ENCODE measurements at places on chromosomes 1 and 21.

DNA sequence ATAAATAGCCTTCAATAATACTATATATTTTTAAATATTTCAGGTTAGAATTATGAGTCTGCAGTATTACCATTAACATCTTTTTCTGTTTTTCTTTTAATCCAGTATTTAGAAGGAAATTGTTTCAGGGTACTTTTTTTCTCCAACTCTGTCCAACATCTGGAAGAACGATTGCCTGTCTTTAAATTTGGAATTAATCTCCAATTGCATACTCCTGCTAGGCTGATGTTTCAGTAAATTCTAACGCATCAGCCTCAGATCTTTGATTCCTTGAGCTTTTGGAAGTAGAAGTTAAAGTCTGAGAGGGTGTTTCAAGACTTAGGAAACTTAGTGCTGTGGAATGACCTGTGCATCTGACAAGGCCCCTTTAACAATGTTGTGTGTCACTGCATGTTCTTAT is 20.3 kb downstream of the NFIA start:
- DNase-seq, result no peak

DNA sequence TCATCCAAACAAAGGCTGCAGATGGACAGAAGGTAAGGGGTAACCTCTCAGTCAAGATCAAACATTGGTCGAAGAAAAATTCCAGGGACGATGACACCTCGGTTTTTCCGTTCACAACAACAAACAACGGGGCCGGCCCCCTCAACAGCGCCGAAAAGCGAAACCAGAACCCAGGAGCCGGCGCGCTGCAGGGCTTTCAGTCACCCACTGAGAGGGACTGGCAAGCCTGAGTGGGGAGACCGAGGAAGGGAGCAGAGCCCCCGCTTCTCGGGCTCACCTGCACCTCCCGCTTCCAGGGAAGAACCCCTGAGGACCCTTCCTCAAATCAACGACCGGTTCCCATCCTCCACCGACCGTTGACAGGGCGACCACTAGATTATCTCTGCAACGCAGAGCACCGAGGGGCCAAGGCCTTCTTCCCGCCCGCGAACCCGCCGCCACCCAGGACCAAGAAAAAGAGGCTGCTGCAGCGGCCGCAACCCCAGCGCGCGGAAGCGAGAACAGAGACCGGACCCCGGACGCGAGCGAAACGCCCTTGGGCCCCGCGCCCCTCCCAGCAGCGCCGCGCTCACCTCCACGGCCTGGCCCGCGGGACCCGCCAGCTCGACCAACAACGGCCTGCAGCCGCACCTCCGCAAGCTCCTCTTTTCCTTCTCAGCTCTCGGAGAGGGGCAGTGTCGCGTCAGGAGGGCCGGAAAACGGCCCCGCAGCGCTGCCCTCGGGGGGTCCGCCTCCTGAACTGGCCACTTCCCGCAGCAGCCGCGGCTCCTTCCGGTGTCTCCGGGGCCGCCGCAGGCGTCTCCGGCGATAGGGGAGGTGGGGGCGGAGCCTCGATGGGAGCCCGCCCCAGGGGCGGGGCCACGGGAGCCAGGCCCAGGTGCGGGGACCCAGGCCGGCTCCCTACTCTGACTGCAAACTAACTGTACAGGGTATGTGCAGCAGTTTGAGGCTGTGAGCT is at the start of gene USP33:
Gene USP33, minus strand, starts transcription at position 782 of the 958 bp plus-strand sequence. CDS start 18,155 bp downstream, outside the sequence.
- DNase-seq, result no peak

DNA sequence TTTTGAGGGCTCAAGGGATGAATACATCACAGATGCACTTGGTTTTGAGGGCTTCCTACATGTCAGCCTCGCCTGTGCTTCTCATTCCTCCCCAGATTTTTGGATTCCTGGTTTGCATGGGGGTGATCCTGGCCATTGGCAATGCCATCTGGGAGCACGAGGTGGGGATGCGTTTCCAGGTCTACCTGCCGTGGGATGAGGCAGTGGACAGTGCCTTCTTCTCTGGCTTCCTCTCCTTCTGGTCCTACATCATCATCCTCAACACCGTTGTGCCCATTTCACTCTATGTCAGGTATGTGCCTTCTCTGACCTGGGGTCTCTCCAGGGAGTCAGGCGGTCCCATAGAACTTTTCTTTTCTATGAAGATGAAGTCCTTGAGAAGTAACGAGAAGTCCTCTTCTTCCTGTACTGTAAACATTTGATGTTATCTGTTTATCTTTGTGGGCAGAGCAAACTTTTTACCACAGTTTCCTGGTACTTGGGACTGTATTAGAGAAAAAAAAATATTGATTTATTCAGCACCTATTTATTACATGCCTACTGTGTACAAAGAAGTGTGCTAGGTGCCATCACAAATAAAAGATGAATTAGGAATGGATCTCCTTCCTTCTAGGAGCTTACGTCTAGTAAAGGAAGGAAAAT is 12.0 kb downstream of the ATP8B2 start:
- no peak for DNase-seq

- no peak for DNase-seq
Measured at GRCh38 chr1:235052067-235053008, 76.3 kb downstream of the TOMM20 start.

- DNase-seq, result no peak
Measured at GRCh38 chr1:196180847-196181593, 427.2 kb downstream of the KCNT2 start.

DNA sequence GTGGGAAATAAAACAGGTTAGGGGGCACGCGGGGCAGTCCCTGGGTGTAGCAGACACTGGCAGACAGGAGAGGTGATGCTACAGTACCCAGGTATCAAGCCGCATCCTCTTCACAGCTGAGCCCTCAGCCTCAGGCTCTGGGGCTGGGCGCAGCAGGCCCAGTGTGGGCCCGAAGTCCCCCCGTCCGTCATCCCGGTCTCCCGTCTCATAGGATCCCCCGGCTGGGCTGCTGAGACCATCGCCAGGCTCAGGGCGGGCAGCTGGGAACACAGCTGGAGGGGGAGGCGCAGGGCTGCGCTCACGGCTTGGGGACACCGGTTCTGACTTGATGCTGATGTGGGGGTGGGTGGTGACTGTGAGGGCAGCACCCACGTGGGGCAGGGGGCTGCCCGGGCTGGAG is 32.7 kb downstream of the MEF2D start:
- no peak for DNase-seq

DNA sequence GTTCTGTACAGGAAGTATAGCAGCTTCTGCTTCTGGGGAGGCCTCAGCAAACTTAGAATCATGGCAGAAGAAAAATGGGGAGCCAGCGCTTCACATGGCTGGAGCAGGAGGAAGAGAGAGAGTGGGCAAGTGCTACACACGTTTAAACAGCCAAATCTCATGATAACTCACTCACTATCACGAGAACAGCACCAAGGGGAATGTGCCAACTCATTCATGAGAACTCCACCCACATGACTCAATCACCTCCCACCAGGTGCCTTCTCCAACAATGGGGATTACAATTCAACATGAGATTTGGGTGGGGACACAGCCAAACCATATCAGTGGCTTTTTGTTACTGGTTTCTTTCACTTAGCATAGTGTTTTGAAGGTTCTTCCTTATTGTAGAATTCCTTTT is 138.6 kb downstream of the SYT14 start:
- DNase-seq, result no peak

DNA sequence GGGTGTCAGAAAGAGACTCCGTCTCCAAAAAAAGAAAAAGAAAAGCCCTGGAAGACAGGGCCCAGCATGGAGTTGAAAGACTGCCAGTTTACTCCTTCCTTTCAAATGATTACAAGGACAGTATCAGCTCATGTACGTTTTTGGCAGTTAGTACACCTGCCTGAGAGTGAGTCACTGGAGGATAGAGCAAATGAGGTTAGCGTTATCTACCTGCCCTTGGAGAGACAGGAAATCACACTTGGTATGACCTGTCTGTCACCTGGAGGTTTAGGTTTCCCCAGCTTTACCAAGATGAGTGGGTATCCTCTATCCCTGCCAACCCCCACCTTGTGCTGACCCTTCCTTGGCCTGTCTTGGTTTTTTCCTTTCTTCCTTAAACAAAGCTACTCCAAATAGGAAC is 96.8 kb upstream of the BMP8A start:
- DNase-seq, result no peak

DNA sequence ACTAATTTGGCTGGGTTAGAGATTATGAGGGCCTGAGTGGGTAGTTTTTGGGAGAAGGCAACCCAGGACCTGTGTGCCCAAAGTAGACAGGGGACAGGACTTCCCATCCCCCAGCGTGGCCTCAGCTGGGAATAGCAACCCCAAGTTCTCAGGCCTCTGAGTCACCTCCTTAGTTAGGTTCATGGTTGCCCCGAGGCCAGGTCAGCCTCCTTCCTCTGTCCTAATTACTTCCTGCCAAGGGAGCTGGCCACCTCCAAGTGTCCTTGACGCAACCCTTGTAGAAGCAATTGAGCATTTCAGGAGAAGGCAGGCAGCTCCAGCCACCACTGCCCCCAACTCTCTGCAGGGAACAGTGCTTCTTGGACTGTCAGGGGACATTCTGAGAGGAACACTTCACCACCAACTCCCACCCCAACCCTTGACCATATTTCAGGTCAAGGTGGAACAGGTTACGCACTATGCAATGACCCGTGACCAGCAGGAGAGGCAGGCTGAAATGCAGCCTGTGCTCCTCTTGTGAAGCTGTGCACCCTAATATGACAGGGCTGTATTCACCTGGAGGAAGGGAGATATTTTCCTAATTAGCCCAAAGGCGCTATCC is 5.1 kb upstream of the NT5C1A start:
- DNase-seq, result no peak

- DNase-seq, result no peak
Measured at GRCh38 chr1:184194236-184194635, 142.7 kb downstream of the TSEN15 start.

GRCh38 chr1:235553112-235553551 is 48.9 kb upstream of the B3GALNT2 start:
- no peak for DNase-seq

DNA sequence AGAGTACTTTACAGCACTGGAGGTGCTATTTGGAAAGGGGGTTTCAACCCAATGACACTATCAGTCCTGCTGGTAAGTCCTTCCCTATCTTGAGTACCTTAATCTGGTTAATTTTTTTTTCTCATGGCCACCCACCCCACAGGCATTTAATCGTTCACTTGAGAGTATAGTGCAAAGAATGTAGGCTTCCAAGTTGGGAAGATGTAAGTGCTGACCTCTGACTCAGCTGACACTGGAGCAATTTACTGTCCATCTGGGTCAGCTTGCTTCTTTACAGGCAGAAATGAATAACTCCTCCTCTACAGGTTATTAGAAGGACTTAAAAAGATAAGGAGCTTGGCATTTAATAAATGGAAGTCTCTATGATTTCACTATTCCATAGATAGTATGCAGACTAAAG is 89.6 kb downstream of the AK5 start:
- no peak for DNase-seq

- DNase-seq, result no peak
Measured at GRCh38 chr1:26161415-26162219, 2.7 kb downstream of the FAM110D start.

DNA sequence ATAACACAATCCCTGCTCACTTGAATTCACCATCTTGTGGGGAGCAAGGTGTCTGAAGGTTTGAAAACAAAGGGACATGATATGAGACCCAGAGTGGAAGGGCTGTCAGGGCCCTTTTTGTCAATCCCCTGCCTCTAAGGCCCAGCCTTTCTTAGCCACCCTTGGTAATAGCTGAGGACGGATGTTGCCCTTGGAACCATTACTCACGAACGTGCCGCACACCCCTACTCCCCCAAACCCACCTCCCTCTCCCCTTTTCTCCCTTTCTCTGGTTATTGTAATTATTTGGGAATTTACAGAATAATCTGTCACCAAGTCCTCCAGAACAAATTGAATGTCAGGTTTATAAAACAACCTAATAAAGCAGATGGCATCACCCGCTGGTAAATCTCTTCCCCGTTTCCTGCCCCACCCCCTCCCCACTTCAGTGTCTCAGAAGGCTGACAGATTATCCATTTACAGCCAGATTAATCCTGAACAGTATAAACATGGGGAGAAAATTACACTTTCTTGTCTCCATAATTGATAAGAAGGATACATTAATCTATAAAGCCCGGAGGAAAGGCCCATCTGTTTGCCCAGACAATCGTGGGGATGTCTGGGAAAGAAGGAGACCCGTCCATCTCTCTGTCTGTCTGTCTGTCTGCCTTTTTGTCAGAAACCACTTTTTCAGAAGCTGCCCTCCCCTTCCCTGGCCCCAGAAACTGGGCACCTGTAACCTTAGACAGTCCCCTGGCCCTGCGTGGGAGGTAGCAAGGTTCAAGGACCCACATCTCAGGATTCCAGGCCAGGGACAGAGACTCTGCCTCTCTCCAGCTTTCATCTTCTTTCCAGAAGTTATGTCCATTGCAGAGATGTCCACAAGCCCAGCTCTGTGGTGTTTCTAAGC is 60.6 kb upstream of the CD34 start:
- DNase-seq, result no peak

DNA sequence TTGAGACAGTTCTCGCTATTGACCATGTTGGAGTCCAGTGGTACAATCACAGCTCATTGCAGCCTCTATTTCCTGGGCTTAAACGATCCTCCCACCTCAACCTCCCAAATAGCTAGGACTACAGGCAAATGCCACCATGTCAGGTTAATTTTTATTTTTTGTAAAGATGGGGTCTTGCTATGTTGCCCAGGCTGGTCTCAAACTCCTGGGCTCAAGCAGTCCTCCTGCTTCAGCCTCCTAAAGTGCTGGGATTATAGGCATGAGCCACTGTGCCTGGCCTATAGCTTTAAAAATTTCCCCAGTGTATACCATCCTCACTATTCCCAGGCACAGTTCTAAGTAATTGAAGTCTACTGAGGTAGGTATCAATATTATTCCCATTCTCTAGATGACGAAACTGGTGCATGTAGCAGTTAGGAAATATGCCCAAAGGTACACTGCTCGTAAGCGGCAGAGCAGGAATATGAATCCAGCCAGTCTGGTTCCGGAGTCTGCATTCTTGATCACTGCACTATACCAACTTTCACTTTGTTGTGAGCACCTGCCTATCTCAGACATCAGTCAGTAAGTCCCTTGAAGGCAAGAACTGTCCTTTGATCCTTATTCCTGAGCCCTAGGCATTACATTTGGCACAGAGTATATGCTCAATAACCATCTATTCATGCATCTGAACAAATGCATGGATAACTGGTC is 11.5 kb upstream of the SRP9 start:
- DNase-seq, result no peak

All from NCI-H1436 treated with DMSO at 0.1 percent for 48 hours (cell line).